ENCODE measurements at places on chromosomes 7 and 10.

- DNase-seq, result no peak
These were observed 182.2 kb downstream of the HTR7 start for GRCh38 chr10:90675621-90676020.

DNA sequence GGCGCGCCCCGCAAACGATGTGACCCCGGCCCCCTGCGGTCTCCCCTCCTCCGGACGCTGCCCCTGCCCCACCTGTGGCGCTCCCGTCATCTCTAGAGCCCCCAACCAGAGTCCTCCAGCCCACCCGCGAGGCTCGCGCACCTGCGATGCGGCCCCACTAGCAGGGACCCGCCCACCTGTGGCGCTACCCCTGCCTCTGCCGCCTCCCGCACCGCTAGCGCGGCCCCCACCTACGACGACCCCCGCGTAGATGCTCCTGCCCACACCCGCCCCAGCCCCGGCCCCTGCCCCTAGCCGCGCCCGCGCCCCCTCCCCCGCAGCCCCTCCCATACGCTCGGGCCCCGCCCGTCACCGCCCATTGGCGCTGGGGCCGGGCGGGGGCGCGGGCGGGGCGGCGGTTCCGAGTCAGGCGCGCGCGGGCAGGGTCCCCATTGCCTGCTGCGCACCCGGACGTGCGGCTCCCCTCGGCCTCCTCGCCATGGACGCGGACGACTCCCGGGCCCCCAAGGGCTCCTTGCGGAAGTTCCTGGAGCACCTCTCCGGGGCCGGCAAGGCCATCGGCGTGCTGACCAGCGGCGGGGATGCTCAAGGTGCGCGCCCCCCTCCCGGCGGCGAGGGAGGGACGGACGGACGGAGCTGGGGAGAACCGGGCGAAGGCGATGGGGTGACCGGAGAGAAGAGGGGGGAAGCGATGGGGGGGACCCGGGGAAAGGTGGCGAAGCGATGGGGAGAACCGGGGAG lies at the start of gene PFKP:
Gene PFKP (plus strand): TSS at position 431 of the 741 bp plus-strand sequence. CDS start 48 bp downstream, at position 479.
- peak; percentile 49 for DNase-seq

DNA sequence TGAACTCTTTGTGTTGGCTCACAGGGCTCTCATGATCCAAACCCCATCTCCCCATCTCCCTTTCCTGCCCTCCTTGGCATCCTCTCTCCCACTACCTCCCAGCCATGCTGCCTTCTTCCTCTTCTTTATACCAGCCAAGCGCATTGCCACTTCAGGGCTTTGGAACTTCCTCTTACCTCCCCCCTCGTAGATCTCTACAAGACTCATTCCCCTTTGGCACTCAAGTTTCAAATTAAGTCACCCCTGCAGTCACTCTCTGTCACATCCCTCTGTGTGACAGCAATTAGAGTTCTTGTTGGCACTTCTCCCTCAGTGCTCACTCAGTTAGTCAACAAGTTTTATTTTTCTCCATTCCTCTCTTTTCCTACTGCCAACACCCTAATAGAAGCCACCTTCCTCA lies 20.8 kb upstream of the NRP1 start:
- DNase-seq, result no peak

GRCh38 chr10:28094121-28094520 lies 95.2 kb upstream of the ODAD2 start:
- no peak for DNase-seq

GRCh38 chr10:132434405-132435005 lies 37.5 kb downstream of the PWWP2B start:
- DNase-seq, result no peak

DNA sequence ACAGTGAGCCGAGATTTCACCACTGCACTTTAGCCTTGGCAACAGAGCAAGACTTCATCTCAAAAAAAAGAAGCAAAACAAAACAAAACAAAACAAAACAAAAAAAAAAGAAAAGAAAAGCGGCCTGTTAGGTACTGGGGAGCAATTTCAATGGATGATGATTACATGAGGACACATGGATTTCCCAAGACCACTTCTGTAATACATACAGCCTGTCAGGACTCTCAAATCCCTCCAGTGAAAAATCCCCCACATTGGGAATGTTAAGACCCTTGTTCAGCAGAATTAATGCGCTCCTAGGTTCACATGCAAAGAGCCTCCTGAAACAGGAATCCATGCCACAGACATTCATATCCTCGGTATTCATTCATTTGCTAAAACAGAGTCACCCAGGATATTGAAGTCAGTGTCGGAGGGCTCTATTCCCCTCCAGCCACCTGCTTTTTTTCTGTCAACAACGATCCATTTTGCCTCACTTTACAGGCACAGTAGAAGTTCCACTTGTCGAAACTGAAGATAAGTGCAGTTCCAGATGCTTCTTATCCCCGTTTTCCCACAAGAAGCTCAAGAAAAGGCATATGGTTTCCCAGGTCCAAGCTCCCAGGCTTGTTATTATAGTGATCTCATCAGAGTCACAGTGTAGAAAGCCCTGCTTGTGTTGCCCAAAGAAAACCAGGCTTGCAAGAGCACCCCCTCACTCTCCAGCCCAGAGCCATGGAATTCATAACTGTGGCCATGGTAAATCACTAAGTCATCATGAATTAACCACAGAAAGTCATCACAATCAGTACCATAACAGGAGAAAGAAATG lies 20.2 kb downstream of the SLC16A12 start:
- DNase-seq, result no peak

Measured in brain (organoid and tissue), 16 donors.